ENCODE measurements at places on chromosomes 12 and 14.

GRCh38 chr14:95015046-95015445, 142.3 kb downstream of the DICER1 start:
- no peak for DNase-seq

DNA sequence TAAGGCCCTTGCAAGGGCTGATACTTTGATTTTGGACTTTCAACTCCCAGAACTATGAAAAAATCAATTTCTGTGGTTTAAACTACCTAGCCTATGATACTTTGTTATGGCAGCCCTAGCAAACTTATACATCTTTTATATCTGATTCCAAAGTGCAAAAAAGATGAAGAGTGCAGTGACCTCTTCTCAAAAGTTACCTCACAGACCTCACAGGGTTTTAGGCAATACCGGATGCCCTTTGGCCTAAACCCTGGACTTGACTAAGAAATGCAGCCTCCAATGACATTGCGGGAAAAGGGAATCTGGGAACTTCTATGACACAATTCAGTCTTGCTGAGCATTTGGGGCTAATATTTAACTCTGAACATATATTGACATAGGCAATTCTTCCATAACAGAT, 63.3 kb downstream of the IGF1 start:
- no peak for DNase-seq

DNA sequence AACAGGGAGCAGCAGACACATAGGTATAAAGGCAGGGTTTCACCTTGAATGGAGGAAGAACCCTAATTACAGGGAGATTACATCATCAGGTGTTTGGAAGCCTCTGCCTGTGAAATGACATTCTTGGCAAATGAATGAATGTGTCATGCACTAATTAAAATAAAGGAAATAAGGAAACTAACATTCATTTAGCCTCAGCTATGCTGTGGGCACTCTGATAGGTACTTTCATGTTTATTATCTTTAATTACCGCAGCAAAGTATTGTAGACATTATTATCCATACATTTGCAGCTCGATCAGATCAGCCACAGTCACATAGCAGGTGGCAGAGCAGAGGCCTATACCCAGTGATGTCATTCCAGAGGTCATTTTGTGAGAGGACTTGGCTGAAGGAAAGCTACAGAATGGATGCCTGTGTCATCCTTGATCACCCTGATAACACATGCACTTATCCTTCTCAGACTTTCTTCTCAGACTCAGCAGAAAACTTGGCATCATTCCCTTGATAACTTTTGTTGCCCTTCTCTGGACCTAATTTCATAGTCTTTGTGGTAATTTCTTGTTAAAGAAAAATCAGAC, 18.4 kb downstream of the ZNF664 start:
- DNase-seq, result no peak

- no peak for DNase-seq
Measured at GRCh38 chr12:132467511-132467910, 22.4 kb upstream of the FBRSL1 start.

DNA sequence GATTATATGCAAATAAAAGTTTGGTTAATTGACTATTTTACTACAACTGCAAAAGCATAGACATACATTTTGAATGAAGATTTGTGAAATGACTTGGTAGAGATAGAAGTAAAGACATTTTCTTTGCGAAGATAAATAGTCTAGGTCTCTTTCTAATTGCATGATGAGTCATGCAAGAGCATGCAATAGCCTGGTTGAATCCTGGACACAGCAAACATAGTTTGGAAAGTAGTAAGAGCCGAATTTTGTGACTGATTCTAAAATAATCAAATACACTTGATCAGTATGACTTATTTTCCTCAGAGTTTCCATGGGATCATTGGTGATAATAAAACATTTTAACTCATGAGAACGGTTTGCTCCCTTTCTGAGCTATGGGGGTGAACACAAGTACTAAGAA, 27.7 kb upstream of the CAND1 start:
- no peak for DNase-seq

- no peak for DNase-seq
Measured at GRCh38 chr12:29220632-29221336, 71.7 kb downstream of the FAR2 start.

DNA sequence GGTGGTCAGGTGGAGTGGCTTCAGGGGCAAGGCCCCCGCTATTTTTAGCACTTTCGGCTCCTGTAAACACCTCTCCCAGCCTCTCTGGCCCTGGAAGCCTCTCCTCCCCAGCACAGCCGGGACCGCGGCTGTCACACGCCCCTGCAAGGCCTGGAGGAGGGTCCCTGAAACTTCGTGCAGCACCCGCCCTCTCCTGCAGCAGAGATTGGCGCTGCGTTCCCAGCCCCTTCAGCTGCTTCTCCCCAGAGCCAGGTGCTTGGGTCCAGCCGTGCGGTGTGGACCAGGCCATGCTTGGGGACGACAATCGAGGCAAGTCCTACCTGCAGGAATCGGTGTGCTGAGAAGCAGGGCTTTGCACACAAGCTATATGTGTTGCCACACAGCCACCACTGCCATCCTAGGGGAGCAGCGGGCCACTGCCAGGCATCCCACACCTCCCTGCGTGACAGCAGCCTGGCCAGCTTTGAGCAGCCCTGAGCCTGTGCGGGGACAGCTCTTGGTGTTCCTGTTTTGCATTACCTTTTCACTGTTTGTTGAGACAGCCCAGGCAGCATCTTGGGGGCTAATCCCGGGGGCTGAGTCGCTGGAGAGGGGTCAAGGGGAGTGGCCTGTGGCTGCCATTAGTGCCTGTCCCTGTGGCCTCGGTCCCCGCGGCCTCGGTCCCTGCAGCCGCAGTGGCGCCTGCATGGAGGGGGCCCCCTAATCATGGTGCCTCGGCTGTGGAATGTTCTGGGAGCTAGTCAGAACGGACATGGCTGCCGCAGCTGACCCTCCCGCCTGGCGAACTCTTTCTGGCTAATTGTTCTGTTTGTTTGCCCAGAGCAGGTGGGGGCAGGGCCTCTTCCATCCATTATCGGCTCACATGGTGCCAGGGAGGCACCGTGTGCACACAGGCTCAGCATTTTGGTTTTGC, 27.6 kb upstream of the TRAF3 start:
- no peak for DNase-seq

Data from RWPE1 (cell line).